Fibroblast of villous mesenchyme (primary cell): ENCODE measurements at places on chromosomes 2 and 18.

DNA sequence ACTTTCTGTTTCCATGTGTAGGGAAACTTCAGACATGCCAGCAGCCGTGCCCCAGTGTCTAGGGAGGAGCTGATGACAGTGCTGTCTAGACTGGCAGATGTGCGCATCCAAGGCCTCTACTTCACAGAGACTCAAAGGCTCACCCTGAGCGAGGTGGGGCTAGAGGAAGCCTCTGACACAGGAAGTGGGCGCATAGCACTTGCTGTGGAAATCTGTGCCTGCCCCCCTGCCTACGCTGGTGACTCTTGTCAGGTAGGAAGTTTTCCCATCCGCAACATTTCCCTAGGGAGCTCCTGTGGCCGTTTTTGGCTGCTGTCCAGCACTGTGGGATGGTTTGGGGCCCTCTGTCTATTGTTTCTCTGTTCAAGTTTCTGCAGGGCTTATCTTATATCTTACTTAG, 143.1 kb upstream of the TTC39C start:
- DNase-seq: no peak

DNA sequence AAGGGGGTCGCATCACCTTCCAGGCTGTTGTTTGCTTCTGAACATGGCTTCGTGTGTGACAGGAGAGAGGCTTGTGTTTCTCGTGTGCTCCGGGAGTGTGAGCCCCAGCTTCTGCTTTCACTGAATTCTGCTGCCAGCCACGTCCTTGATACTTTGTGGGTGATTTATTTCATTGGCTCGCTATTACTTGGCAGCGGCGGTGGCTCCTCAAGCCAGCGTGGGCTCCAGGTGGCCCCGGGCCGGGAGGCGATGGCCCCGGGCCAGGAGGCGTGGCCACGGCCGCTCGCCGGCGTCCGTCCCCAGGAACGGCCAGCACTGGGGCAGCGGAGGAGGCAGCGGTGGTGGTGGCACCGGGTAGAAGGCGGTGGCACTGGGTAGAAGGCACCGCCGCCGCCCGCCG, 63.1 kb downstream of the NAPG start:
- no peak for DNase-seq

DNA sequence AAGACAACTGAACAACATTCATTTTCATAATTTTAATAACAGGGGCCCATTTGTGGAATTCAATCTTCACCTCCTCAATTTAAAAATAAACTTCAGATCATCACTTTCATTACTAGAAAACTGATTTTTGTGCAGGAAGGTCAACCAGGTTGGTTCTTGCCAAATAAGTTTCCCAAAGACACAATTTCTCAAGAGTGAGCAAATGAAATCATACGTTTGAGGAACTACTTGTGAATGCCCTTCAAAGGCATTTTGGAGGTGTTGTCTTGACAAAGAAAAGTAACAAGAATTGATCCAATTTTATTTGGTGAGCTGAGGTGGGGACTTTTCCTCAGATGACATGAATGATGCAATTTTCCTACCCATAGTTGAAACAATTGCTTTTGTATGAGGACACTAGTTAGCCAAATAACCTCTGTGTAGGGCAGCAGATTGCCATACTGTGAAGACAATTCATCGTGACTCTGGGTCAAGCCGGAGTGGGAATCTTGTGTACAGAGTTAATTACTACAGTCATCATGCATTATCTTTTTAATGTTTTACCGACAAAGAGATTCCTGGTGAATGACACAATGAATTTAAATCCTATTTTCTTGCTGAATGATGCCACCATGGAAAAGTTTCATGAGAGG, 121.8 kb downstream of the TGFA start:
- no peak for DNase-seq

- peak; percentile 32 for DNase-seq
These were observed 33.7 kb upstream of the BZW1 start for GRCh38 chr2:200778038-200778437.

DNA sequence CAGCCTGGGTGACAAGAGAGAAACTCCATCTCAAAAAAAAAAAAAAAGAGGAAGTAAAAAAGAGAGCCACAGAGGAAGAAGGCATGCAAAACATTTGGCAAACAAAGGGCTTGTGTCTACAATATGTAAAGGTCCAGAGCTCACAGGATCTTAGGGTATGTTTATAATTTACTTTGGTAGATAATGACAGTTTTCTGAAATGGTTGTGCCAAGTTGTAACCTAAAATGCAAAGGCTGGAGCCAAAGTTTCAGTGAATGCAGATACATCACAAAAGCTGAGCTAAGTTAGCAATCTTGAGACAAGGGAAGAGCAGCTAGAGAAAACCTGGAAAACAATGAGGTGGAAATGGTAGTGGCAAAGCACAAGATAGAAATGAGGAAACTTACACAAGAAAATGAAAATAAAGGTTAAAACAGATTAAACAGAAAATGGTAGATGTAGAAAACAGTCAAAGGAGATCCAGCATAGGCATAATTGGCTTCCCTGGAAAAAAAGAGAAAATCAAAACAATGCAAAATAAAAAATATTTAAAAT, 77.5 kb upstream of the HK2 start:
- DNase-seq: peak; percentile 26

GRCh38 chr2:102129951-102130646, 12.4 kb upstream of the IL1R1 start:
- DNase-seq: peak; percentile 43

- DNase-seq: no peak
These were observed 17.2 kb downstream of the PPP3R1 start for GRCh38 chr2:68235090-68235489.

- no peak for DNase-seq
These were observed 31.6 kb upstream of the NCK2 start for GRCh38 chr2:105712981-105713596.

GRCh38 chr2:204477358-204477950, 67.8 kb upstream of the PARD3B start:
- DNase-seq: peak; percentile 51

DNA sequence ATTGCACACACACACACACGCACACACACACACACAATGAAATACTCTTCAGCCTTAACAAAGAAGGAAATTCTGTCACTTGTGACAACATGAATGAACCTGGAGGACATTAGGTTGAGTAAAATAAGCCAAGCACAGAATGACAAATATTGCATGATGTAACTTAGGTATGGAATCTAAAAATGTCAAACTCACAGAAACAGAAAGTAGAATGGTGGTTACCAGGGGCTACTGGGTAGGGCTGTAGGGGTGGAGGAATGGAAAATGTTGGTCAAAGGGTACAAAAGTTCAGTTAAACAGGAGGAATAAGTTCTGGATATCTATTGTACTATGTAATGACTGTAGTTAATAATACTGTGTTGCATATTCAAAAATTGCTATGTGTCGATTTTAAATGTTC, 29.5 kb downstream of the SCN2A start:
- DNase-seq: no peak

GRCh38 chr2:29317801-29318485, 202.7 kb downstream of the CLIP4 start:
- DNase-seq: no peak

DNA sequence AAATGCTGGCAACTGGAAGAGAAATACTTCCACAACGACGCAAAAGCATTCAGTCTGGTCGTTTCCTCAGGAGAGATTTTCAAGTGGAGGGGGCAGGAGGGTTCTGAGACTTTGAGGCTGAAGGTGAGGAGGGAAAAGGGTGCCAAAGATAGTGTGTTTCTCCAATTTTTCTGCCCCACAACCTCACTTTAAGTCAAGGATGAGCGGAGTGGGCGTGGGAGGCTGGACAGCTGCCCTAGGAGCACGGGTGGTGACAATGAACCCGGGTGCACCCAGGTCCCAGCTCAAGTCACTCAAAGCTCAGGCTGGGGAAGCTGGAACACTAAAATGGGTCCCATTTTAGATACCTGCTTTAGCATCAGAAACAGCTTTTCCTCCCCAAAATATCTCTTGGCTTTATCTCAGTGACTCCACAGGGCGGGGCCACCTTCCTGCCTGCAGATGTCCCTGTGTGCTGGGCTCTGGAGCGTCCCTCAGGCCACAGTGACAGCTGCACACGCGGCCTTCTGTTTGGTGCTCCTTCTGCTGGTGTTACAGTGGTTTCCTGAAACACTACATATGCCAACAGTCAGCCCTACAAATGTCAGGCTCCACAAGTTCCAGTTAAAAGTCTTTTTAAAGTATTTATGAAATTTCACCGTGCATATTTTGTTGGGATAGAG, 1.4 kb upstream of the MBP start:
- DNase-seq: no peak

DNA sequence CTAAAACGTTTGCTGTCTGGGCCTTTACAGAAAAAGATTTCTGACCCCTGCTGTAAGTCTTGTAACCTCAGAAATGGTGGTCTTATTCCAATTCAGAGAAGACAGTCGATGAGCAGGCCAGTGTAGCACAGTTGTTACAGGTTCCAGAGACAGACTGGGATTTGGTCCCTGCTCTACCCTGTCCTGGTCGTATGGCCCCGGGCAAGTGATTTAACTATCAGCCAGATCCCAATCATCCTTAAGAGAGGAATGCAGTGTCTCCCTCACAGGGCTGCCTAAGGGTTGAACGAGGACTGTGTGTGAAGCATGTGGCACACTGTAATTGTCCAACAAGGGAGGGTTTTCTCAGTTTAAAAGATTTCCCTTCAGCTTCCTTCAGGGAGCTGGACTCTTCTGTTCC, 47.2 kb downstream of the HK2 start:
- DNase-seq: no peak

DNA sequence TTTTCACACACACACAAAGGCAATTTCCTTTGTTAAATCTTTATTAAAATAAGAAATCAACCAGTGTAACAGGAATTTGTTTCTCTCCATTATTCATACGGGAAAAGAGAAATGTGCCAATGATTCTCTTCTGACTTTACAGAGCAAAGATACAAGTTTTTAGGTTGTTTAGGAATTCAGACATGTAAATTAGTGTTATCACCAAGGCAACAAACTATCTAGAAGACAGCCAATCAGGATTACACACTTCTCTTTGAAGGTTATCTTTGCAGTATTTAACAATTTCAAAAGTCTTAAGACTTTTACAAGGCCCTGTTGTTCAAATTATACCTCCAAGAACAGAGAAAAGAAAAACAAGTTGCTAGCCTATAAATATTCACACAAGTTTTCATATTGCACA, 14.5 kb downstream of the CD302 start:
- DNase-seq: no peak

DNA sequence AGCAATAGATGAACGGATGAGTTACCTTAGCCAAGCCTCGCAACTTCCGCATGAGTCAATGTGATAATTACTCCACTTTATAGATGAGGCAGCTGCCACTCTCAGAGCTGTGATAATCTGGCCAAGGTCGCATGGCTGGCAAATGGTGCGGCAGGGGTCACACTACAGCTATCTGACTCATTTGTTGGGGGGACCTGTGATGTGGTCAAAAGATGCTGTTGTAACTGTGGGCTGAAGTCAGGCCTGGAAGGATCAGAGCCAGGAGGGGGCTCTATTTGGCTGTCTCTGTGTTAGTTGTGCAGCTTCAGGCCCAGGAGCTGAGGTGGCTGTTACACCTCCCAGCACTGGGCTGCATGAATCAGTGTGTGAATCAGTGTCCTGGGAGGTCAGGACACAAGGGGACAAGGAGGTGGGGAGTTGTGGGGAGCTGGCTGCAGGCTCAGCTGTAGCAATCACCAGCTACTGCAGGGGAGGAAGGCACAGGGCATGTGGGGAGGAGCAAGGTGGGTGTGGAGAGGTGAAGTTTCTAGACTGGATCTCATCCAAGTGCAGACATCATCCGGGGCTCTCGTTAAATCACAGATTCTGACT, 33.1 kb downstream of the NGEF start:
- DNase-seq: peak; percentile 23

GRCh38 chr18:55406451-55406991, 181.5 kb downstream of the TCF4 start:
- DNase-seq: no peak

- DNase-seq: no peak
These were observed 21.9 kb upstream of the LOXHD1 start for GRCh38 chr18:46678785-46679399.

DNA sequence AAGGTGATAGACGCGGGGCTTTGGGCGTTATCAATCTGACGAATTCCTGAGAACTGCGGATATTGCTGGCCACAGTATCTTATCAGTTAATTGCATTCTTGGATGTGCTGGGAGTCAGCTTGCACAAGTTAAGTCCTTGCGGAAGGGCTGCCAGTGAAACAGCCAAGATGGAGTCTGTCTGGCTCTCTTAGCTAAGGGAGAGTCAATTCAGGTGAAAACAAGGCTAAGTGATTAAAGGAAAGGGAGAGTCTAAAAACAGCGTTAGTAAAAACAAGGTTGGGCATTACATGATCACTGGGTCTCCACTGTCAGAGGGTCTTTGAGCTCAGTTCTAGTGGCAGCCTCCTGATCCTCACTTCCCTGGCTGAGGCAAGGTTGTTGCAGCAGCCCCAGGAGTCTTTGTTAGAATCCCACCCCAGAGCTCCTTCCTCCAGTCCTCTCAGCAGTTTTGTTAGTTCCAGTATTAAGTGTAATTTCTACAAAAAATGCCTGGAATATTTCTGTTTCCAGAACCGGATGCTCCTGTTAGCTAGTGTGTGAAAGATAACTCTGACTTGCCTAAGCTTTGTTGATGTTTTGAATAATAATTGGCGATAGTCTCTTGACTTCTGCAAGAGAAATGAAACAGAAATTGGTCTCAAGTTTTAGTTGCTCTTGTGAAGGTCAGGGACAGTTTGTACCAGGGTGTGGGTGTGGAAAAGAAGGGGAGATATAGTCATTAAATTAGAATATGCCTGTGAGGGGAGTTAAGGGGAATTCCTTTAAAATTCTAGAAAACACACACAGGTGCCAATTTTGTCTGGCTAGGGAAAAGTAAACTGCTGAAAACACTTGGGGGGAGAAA, 10.6 kb downstream of the CFLAR start:
- peak; percentile 87 for DNase-seq

DNA sequence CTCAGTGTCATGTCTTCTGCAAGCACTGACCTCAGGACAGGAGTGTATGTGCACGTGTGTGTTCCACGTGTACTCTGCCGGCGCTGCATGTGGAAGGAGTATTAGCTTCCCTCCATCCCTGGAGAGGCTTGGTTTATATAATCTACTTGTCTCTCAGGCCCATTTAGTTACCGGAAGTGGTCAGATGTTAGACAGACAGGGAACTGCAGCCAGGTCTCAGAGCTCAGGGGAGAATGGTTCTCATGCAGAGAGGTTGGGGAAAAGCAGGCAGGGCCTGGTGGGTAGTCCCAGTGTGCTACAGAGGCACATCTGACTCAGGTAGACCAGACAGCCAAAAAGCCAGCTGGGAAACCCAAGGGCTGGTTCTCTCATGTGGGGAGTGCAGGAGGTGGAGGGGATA, 167.9 kb downstream of the CTIF start:
- DNase-seq: no peak

GRCh38 chr2:74552914-74553811, 579 bp downstream of the LOXL3 start:
- DNase-seq: no peak

DNA sequence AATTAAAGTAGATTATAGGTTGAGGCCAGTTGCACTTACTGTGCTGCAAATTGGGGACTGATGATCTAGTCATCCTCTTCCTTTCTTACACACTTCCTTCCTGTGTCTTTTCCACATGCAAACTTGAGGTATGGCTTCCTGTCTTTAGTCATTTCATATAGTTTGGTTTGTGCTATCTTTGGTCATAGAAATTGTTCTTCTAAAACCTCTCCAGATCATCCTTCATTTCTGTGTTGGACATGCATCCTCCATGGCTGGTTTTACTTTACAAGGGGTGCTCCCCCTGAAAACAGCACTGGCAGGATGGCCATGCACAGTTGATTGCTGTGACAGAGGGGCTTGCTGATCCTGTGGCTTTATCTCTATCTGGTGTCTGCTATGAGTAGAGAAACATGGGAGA, 36.5 kb downstream of the MGAT5 start:
- DNase-seq: no peak
